ENCODE measurements at places on chromosomes 3 and 15.

DNA sequence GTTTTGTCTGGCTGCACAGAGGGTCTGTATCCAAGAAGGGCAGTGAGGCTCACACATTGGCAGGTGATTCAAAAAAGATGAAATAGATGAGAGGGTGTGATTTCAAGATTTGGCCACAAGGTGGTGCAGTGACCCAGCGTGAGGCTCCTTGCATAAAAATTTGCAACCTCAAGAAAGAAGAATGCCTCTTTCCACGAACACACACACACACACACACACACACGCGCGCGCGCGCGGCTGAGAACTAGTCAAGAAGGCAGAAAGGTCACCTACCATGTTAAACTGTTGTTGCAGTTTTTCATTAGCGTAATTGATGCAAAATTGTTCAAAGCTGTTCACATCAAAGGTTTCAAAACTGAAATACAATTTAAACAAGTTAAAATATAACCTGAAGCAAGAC, 39.2 kb downstream of the MYO5C start:
- DNase-seq = peak; percentile 53

DNA sequence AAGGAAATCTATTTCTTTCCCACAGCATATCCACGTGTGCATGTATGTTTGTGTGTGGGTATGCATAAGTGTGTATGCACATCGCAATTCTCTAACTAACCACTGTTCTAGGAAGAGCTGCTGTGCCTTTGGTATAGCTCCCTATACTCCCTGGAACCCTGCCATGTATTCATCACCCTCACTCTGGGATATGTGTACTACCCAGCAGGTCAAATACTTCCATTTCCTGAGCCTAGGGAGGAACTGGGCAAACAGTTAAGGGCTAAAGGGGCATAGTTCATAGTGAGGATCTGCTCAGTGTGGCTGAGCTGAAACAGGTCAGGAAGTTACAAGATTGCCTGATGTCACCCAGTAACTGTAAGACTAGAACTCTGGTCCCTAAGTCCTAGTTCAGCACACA, 260.4 kb downstream of the RPLP1 start:
- no peak for DNase-seq

- DNase-seq = no peak
Measured at GRCh38 chr15:31292391-31293015, 34.1 kb upstream of the KLF13 start.

GRCh38 chr3:146532406-146532805, 12.0 kb downstream of the PLSCR1 start:
- no peak for DNase-seq

- peak; percentile 52 for DNase-seq
Measured at GRCh38 chr3:196837819-196838420, 29.8 kb upstream of the SENP5 start.

- DNase-seq = no peak
Measured at GRCh38 chr3:110677506-110677905, 394.1 kb upstream of the NECTIN3 start.

DNA sequence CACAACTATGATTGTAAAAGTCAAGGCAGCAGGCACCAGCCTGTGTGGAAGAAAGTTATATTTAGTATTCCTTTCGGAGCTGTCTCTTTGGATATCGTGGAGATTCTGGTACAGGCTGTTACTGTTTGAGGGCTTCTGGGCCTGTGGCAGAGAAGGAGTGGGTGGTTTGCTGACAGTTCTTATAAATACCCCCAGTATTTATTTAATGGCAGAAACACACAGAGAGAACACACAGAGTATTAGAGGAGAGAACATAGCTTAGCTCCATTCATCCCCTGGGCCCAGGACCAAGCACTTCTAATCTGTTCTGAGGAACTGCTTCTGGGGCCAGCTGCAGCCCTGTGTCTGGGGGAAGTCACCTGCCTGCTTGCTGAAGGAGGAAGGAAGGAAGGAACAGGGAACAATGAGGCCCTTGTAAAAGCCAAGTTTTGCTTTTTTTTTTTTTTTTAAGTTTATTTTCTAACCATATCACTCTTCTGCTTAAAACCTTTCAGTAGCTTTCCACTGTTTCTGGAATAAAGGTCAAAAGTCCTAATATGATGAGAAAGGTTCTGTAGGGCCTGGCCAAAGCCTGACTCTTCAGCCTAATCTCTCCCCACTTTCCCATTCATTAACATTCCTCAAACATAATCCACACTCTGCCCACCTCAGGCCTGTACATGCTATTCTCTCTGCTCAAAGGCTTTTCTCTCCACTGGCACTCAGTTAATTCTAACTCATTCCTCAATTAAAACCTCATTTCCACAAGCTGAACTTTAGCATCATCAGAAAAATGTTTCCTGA, 11.8 kb upstream of the PP2D1 start:
- DNase-seq = no peak

DNA sequence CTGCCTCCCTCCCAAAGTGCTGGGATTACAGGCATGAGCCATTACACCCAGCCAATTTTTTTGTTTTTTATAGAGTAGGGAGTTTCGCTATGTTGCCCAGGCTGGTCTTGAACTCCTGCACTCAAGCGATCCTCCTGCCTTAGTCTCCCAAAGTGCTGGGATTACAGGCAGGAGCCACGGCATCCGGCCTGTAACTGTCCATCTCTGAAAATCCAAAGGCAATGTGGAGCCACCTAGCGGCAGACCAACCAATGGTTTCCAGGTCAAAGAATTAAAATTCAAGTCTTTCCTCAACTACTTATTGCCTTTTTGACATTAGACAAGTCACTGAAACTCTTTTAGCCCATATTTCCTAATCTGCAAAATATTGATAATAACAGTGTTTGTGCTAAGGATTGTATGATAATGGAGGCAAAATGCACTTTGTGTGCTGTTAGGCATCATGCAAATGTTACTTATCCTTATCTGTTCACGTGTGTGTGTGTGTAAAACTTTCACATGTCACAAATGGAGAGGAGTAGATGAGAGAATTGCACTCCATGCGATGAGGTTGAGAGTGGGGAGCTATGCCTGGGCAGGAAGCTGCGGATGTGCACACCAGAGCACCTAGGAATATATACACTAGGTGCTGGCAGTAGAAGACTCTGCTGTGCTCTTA, 48.7 kb downstream of the COL8A1 start:
- no peak for DNase-seq

- no peak for DNase-seq
Measured at GRCh38 chr3:81823882-81824395, 62.5 kb upstream of the GBE1 start.

DNA sequence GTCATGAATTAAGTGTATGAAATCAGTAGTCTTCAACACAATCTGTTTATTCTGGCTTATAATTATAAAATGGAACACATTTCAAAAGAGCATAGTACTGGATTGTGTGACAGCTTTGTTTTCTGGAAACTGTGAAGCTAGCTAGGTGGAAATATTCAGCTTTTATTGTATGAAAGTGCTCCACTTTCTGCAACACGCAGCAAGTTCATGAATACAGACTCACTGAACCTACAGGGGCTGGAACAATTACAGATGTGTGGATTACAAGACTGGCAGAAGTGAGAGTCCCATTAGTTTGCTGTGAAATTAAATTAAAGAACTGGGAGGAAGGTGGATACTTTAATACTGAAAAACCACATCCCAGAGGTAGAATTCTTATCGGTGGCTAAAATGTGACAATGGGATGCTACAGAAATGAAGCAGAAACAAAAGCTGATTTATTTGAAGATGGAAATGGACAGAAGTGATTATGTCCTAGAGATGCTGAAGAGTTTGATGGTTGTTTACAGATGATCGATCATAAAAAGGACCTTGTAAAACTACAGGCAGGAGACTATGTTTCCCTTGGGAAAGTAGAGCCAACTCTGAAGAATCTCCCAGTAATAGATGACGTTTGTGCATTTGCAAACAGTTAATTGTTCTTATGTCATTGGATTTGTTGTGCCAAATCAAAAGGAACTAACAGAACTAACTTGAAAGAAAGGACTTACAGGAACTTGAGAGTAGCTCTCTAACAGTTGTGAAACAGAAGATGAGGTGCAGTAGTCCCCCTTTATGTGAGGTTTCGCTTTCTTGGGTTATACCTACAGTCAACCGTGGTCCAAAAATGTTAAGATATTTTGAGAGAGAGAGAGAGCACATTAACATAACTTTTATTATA, 15.7 kb downstream of the TF start:
- DNase-seq = no peak

DNA sequence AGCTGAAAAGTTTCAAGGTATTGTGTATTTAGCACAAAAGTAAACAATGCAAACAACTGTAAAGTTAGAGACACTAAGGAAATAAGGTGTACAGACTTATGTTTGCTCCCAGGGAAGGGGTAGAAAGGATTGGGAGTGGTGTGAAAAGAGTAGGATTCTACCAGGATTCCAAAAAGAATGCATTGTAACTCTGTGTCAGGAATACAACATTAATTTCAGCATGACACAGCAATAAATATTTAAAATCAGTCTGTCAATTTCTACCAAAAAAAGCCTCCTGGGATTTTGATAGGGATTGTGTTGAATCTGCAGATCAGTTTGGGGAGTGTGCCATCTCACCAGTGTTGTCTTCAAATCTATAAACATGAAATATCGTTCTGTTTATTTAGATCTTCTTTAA, 73.4 kb downstream of the LRRC28 start:
- DNase-seq = no peak

- DNase-seq = peak; percentile 38
Measured at GRCh38 chr15:59528961-59529402, 82.6 kb upstream of the GCNT3 start.

GRCh38 chr3:116057400-116058006, 387.8 kb downstream of the LSAMP start:
- DNase-seq = no peak

GRCh38 chr15:42918047-42918446, 2.5 kb downstream of the TTBK2 start:
- no peak for DNase-seq

DNA sequence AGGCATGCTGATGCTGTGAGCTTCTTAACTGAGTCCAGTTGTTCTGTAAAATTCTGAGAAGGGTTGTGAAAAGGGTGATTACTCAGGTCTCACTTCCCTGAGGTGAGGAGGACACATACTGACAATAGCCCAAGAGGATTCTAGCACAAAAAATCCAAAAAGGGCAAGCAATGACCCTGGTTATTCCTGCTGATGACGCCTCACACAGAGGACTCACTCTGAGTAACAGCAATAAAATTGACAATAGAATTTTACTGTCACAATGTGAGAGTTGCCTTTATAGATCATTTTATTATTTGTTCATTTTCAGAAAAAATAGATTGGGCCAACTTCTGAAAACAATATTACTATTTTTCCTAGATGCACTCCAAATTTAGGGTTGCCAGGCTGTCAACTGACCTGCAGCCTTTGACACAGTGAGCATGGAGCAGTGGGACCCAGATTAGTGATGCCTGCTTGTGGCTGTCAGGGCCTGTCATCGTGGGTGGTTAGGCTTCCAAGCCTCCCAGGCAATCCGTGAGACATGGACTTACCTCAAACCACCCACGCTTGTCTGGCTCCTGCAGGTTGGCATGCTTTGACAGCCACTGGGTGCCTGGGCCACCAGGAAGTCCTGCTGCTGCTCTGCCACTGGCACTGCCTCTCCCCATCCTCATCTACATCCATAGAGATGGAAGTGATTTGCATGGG, 396.0 kb upstream of the THBS1 start:
- DNase-seq = no peak

- no peak for DNase-seq
Measured at GRCh38 chr3:33061782-33062181, 35.2 kb downstream of the GLB1 start.

GRCh38 chr15:43941555-43941954, 114.8 kb downstream of the WDR76 start:
- DNase-seq = no peak

- DNase-seq = no peak
Measured at GRCh38 chr3:45807681-45808540, 11.6 kb upstream of the SLC6A20 start.

DNA sequence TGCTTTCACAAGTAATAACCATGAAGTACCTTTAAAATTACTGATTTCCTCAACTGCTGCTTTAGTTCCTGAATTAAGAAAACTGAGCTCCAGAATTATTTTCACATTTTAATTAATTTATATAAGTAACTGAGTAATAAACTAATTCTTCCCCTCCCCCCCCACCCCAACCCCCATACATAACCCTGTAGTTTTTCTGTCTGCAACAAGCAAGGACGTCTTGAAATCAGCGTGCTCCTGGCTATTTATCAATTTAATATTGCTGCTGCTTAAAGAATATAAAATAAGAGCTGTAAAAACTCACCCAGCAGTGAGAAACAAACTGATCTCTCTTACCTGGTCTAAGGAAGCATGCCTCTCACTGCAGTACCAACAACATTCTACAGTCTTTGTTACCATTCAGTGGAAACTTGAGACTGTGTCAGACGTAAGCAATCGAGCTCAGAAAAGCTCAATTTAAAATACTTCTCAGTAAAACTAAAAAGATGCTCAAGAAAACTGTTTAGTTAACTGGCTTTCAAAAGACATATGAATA, 121.0 kb downstream of the TFDP2 start:
- no peak for DNase-seq

- DNase-seq = no peak
Measured at GRCh38 chr3:25568525-25569078, 96.1 kb downstream of the TOP2B start.

GRCh38 chr3:101970905-101971304, 121.6 kb downstream of the NFKBIZ start:
- no peak for DNase-seq

- DNase-seq = no peak
Measured at GRCh38 chr15:65311760-65312159, 7.3 kb downstream of the RNU5B-1 start.

DNA sequence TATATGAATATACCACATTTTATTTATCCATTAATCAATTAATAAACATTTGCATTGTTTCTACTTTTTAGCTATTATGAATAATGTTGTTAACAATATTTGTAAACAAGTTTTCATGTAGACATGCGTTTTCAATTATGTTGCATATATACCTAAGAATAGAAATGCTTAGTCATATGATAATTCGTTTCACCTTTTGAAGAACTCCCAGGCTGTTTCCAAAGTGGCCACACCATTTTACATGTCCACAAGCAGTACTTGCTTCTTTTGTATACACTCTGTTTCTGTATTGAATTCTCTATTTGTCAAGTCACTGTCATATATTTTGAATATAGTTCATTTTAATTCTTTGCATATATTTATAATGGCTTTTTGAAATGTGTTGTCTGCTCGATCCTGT, 206.9 kb upstream of the ZBTB20 start:
- DNase-seq = no peak

DNA sequence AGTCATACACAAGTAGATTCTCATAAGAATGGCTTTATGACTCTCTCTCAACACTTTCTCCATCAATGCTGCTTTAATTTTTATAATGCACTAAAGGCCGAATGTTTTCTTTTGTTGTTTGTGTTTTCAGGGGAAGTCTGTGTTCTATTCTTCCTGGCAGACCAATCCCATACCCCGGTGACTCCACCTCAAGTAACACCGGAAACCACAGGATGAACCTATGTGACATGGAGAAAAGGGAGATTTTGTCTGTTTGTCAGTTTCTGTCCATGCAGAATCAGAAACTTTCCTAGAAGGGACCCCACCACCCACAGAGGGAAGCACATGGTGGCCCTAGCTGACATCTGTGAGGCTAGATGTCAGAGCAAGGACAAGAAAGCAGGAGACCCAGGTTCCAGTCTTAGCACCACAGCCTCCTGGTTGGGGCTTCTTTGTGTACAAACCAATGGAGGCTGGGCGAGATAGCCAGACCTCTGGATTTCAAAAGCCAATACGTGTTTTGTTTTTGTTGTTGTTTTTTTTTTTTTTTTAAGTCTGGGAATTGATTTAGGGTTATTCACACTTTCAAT, 109.0 kb downstream of the OSBPL10 start:
- DNase-seq = no peak

Data from activated T-helper 9 cell treated with anti-CD3 and anti-CD28 coated beads, Interleukin-2, amount 50 U/mL, for 16 hours (primary cell).